ENCODE measurements at places on chromosomes 1 and 21.
A peak's percentile ranks its signal among the peaks of the same experiment; 100 is the strongest.

DNA sequence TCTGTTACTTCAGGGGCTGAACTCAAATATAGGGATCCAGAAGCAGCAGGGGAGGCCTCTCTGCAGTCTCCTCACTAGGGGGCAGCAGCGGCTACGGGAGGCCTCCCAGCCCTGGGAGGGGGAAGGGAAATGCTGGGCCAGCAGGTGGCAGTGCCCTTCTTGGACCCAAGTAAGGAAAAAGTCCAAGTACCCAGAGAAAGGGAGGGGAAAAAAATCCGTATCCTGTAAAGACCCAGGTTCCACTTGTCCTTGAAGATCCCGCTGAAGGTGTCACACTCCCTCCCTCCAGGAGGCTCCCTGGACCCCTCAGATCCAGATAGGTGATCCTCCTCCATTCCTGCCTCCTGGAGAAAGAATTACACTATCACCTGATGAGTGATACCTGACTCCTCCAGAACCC is 14.1 kb upstream of the NUAK2 start:
- peak; percentile 75 for DNase-seq

- no peak for DNase-seq
Observed at GRCh38 chr1:41618066-41618825, 133.8 kb upstream of the EDN2 start.

DNA sequence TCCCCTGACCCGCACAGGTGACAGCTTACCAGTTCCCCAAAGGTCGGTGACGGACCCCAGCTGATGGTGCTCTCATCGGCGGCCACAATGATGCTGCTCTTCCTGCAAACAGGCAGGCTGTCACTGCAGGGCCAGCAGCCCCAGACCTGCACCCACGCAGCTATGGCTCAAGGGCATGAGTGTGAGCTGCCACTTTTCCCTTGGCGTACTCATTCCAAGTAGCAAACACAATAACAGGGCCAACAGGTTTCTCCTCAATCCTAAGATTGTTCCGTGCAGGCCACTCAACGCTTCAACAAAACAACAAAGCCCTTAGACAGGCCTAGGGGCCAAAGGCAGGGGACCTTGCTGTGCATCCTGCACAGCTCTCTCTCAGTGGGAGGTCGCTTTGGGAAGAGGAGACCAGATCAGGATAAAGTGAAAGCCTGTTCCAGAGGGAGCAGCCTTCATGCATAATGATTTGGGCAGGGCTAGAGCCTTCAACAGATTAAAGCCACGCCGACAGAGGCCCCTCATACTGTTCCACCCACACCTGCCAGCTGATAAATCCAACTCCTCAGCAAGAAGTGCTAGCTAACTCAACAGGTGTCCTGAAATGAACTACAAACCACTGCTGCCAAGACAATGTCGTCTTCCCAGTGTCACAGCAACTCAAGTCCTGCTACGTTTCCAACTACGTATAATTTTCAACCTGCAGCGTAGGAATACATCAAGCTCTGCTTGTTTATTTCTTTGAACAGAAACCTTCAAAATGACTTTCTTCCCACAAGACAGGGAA is 27.2 kb downstream of the RCC2 start:
- DNase-seq: no peak

- peak; percentile 64 for DNase-seq
Observed at GRCh38 chr21:31161157-31161556, 122.9 kb upstream of the KRTAP19-8 start.

DNA sequence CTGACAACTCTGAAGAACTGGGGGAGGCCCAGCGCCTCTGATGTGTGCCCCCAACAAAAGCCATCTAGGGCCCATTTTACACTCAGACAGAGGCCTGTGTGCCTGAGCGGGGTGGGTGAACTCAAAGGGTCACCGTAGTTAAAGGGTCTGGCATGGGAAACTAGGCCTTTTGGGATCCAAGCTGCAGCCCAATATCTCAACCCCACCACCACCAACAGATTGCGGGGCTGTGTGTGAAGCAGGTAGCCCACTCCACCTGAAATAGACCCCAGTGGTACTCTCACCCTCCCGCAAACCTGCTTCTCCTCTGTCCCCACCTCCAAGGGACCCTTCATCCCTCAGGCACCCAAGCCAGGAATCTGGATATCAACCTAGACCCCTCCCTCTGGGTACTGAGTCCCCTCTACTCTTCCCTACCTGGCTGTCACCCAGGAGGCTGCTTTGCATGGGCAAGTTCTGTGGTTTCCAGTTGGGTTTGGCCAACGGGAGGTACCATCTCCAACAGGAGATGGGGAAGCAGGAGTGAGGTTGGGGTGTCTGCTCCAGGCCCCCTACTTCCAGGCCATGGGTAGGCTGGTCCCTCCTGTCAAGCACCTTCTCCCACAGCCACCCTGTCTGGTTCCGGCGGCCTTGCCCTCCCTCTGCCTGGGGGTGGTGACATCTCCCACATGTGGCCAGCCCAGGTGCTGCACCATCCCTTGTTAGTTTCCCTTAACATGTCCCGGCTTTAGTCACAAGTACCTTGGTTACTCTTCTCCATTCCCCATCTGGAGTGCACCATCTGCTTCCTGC is 35.2 kb upstream of the LRP8 start:
- no peak for DNase-seq

GRCh38 chr1:57235730-57236510 is 187.9 kb downstream of the DAB1 start:
- DNase-seq: no peak

- no peak for DNase-seq
Observed at GRCh38 chr1:202967684-202968281, 726 bp upstream of the CYB5R1 start.

- no peak for DNase-seq
Observed at GRCh38 chr1:215459136-215459535, 108.0 kb upstream of the KCTD3 start.

DNA sequence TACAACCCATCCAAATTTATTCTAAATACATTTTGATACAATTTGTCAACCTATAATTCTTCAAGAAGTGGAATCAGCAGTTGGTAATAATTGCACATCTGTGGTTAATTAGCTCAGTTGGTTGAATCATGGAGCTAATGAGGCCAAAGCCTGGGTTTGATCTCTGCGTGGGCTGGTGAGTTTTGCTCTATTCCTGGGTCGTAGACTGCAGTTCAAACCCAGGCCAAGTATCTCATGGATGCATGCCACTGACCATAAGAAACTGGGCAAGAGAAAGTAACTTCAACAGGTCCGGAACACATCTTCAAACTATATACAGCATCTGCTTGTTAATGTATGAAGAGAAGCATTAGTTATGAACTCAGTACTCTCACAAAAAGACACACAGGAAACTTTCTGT is 779.7 kb downstream of the USP25 start:
- peak; percentile 41 for DNase-seq

- no peak for DNase-seq
Observed at GRCh38 chr1:190252046-190252445, 225.6 kb downstream of the BRINP3 start.

DNA sequence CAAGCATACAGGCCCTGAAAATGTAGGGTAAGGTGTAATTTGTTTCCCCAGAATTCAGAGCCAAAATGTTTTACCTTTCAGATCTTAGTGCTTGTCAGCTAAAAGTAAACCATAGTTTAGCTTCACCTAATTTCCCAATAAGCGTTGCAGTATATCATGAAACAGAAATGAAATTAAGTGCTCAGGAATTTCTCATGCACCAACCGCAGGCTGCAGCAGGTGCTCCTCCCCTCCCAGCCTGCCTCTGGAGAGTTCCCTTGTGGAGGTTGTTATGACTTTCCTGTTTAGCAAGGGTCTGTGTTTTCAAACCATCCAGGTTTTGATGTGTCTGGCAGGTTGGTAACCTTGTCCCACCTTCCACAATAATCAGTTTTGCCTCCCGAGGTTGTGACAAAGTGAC is 118.5 kb downstream of the HLX start:
- DNase-seq: no peak

DNA sequence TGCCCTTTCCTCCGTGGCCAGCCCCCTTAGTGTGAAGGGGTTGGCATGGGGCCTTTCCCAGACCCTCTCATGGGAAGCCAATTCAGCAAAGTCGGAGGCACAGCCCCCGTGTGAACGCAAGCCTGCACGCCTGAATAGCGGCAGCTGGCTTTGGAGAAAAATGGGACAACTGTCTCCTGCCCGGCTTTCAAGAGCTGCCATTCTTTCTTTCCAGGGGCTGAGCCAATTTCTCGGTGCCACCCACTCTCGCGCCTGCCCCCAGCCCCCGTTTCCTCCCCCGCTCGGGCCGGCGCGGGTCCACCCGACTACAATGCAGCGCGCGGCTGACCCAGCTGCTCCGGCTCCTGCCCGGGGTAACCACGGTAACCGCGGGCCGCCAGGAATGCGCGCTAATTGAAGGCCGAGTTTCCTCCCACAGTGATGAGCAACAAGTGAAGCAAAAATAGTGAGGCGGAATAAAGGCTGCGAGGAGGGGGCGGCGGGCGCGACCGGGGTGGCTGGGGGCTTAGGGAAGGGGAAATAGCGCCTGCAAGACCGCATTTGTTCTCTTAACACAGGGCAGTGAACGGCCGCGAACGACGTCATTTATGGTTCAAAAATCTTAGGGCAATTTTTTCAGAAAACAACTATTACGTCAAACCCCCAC is 27.8 kb downstream of the ILDR2 start:
- peak; percentile 68 for DNase-seq

GRCh38 chr1:201167041-201167991 is 13.0 kb upstream of the TMEM9 start:
- DNase-seq: no peak

DNA sequence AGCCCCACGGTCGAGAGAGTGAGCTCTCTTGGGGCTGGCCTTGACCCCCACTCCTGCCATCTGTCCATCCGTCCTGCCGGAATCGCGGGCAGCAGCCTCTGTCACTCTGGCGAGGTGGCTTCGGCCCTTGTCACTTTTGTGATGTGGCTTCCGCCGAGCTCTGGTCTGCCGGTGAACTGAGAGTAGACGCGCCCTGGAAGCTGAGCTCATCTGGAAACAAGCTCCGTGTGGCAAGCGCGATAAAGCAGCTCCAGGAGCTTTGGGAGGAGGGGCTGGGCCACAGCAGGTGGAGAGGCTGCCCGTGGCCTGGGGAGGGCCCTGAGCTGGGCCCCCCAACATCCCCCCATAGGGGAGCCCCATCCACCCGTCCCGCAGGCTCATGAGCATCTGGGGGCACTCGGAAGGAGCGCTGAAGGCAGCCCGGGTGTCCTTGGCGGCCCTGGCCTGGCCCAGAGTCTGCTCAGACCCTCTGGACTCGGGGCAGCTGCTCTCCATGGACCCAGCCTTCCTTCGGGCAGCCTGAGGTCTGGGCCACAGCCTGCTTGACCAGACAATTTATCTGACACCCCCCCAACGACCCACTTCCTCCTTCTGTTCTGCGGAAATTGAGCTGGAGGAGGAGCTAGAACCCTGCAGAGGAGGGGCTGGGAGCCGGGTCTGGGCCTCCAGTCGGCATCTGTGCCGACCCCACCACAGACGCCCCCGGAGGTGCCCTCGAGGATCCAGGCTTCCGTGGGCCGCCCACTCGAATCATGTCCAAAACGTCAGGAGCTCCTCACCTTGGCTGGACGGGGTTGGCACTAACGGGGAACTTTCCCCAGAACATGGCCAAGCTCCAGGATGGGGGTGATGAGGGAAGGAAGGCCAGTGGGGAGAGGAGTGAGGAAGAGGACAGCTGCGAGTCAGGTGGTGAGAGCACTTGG is 59.1 kb downstream of the SLC19A1 start:
- DNase-seq: no peak

GRCh38 chr1:17292299-17293160 is 15.5 kb upstream of the PADI4 start:
- DNase-seq: no peak

DNA sequence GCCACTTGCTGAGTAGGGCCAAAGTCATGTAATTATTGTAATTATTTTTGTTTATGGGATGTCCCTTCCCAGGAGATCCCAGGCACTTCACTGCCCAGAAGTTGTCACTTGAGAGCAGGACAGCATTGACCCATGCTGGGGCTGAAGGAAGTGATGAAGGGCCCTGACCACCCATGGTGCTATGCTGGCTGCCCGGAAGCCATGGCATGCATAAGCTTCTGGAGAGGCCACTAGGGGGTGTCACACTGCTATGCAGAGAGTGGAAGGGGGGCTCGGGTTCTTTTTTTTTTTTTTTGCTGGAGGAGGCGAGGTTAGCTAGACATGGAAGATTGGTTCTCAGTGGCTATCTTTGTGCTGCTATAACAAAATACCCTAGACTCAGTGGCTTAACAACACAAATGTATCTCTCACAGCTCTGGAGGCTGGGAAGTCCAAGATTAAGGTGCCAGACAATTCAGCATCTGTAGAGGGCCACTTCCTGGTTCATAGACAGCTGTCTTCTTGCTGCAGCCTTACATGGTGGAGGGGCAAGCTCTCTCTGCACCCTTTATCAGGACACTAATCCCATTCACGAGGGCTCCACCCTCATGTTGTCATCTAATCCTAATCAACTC is 84.9 kb downstream of the CNIH3 start:
- peak; percentile 30 for DNase-seq

DNA sequence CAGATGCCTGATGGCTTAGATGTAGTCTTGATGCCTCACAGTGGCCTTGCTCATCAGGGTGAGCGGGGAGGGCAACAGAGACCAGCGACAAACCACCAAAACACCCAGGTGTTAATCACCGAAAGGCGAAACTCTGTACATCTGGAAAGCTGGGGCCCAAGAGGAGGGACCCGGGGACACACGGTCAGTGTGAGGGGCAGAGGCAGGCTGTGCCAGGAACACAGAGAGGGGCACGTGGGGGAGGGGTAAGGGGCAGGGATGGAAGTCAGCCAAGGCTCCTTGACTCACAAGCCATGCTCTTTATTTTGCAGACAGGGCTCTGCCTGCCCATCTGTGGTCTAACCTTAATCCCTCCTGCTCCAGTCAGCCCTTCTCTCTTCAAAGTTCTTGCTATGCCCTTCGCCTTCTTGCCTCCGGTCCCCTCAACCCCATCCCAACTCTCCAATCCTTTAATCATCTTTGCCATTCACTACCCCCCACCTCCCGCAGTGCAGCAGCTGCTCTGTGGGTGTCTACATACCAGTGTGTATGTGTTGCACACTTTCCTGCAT is 4.3 kb downstream of the MEF2D start:
- DNase-seq: peak; percentile 36

DNA sequence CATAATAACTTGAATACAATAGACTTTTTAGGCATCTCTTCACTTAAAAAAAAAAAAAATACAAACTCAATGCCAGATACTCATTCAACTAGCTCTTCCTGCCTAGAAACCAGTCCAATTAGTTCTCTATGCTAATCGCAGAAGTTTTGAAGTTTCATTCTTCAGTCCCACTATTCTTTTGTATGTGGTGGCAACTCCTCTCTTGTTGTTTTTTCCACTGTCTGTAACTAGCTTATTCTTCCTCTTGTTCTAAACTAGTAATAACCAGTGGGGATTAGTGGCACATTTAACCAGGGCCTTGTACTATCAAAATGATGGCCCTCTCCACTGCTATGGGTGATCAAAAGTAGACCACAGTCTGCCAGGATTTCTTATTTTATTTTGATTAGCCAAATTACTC is 52.5 kb downstream of the SELENOF start:
- no peak for DNase-seq

GRCh38 chr1:156104065-156104810 is 10.3 kb upstream of the LMNA start:
- peak; percentile 84 for DNase-seq

GRCh38 chr1:83110156-83110555 is 888.8 kb downstream of the TTLL7 start:
- DNase-seq: no peak

GRCh38 chr1:204065174-204065985 is 7.5 kb upstream of the SOX13 start:
- peak; percentile 62 for DNase-seq

GRCh38 chr1:149877211-149877946 is 22.0 kb upstream of the BOLA1 start:
- no peak for DNase-seq

GRCh38 chr1:1391225-1391624 is 7.9 kb downstream of the CCNL2 start:
- DNase-seq: no peak
